ENCODE measurements at places on chromosomes 12 and 14.

DNA sequence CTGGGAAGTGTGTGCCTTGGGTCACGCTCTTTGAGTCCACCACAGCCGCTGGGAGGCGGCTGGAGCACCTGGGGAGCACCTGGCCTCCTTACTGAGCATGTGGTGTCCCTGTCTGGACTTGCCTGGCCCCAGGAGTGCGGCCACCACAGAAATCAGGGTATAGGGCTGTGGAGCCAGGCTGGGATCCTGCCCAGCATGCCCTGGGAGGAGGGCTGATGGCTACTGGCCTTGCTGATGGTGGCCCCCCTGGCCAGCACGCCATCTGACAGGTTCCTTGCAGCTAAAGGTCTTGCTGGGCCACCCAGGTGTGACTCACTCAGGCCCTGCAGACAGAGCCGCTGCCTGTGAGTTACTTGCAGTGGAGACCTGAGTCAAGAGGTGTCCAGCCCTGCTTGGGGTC, 6.0 kb downstream of the ULK1 start:
- no peak for DNase-seq

DNA sequence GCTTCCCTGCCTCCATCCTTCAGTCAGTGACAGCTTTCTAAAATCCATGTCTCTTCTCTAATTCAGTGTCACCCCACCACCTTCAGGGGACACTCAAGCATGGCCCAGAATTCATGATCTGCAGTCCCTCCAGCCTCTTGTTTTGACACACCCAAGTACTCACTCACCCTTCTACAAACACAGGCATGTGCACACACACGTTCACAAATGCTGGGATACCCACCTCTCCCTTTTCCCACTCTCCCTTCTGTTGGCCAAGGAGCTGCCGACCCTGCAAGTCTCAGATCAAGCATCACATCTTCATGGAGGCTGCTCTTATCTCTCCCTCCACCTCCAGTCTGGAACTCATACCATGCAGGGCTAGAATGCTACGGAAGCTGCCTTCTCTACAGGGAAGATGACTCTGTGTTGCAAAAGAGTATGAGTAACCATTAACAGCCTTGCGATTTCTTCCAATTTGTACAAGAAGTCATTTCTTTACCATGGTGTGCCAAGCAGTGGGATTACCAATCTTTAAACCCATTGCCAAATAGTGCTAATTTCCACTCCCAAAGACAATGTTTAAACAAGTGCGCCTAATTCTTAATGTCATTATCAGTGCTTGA, 196.1 kb downstream of the BCL11B start:
- no peak for DNase-seq

DNA sequence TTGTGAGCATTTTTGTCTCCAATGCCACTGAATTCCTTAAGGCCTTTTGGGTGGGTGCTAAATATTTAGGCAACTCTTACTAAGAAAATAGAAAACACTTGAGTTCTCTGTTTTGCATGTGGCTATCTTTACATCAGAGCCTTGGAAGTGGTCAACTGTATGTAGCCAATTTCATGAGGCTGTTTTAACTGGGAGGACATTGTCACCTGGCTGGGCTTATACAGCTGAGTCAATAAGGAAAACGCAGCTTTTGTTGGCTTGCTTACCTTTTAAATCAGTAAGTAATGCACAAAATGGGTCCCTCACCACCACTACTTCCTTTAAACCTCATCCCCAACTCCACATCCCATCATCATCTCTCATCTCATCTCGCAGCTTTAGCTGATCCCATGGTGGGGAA, 194.3 kb downstream of the RGS6 start:
- DNase-seq, result no peak

DNA sequence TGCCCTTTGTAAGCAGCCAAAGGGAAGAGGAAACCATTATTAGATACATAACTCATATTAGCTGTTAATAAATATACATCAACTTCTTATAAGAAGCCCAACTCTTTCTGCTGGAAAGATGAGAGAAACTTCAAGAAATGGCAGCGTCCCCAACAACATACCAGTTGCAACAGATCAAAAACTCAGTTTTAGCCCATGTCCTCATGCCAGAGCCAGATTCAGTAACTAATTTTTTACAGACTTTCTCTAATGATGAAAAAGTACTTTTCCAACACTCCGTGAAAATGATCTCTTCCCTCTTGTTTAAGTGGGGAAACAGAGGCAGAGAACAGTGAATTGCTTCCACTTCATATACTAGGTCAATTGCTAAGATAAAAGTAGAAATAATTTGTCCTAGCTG, 206.8 kb upstream of the NUDT4 start:
- DNase-seq, result no peak

DNA sequence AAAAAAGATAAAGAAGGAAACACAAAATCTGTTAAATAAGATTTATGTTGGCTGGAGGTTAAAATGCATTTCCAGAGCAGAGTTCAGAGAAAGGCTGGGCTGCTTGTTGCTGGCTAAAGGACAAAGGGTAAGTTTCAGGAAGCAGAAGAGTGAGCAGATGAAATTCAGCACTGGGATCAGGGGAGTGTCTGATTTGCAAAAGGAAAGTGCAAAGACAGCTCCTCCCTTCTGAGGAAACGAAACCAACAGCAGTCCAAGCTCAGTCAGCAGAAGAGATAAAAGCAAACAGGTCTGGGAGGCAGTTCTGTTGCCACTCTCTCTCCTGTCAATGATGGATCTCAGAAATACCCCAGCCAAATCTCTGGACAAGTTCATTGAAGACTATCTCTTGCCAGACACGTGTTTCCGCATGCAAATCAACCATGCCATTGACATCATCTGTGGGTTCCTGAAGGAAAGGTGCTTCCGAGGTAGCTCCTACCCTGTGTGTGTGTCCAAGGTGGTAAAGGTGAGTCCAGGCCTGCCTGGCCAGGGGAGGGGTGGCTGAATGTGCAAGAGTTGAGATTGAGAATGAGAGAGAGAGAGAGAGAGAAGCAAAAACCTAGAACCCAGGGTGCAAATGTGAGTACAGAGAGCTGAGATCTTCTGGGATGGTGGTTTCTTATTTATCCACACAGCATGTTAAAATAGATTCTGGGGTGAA, at the start of gene OAS1:
Gene OAS1, plus strand, starts transcription at position 251 of the 703 bp plus-strand sequence. Its CDS starts 78 bp downstream, at position 329.
- no peak for DNase-seq

Data from activated CD4-positive, CD25-positive, alpha-beta regulatory T cell treated with anti-CD3 and anti-CD28 coated beads, Interleukin-2, amount 50 U/mL, for 16 hours (primary cell).